ENCODE measurements at places on chromosomes 11 and 22. TPM values are rescaled to one million over a fixed set of nuclear protein-coding genes. Genes with fewer than 3 reads are reported as not detected.

The HEPHL1 gene
- not detected for total RNA-seq

The YAP1 gene
- total RNA-seq = 69.1 TPM

The OR52A1 gene
- total RNA-seq = not detected

The ACTN3 gene
- total RNA-seq = 0.75 TPM

The IFT27 gene
- 14.6 TPM for total RNA-seq

The OR56A1 gene
- 0.05 TPM for total RNA-seq

The FAT3 gene
- total RNA-seq = 1.0 TPM

The OR5B21 gene
- total RNA-seq = not detected

The FOSL1 gene
- total RNA-seq = 11.6 TPM

The CHEK2 gene
- total RNA-seq = 10.9 TPM

The SYT8 gene
- 2.8 TPM for total RNA-seq

The A4GALT gene
- 21.6 TPM for total RNA-seq

The GGT1 gene
- 2.4 TPM for total RNA-seq

The DYNC2H1 gene
- 18.6 TPM for total RNA-seq

The OR5B3 gene
- total RNA-seq = not detected

The DDX25 gene
- not detected for total RNA-seq

The SYT9 gene
- not detected for total RNA-seq
